ENCODE measurements at places on chromosomes 5 and 9. TPM values are rescaled to one million over a fixed set of nuclear protein-coding genes. Genes with fewer than 3 reads are reported as not detected.

PHYHD1 gene
- total RNA-seq = not detected

- no peaks in the 10 kb centered on the region for H3K36me3 ChIP-seq
- no peaks in the 10 kb centered on the region for H3K27me3 ChIP-seq
- DNase-seq = no peak
- H3K4me3 ChIP-seq = no peak overlapping the region
Measured at GRCh38 chr5:35345222-35345621, 114.9 kb upstream of the PRLR start.

- H3K4me3 ChIP-seq = no peak overlapping the region
- no peaks in the 10 kb centered on the region for H3K4me1 ChIP-seq
- no peak overlapping the region for H3K27ac ChIP-seq
- no peaks in the 10 kb centered on the region for H3K36me3 ChIP-seq
- no peaks in the 10 kb centered on the region for H3K27me3 ChIP-seq
- DNase-seq = no peak
Measured at GRCh38 chr9:9395539-9395938, 1217.3 kb downstream of the PTPRD start.

DNA sequence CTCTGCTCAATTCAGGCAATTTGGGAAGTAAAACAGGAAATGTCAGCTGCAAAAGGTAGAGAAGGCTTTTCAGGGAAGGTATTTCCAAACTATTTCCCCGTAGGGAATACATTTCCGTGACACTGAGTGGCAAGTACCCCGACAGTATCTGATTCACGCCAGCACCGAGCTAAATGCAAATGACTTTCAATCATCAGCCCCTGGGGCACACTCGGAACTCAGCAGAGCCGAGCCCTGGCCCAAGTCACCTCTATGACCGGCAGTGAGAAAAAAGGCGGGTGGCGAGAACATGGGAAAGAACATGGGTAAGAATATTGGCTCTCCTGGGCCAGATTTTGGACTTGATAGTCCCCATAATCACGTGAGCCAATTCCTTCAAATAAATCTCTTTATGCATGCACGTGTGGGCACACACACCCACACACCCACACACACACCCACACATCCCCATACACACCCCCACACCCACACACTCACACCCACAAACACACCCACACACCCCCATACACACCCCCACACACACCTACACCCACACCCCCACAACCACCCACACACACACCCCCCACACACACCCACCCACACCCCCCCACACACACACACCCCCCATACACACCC, 43.0 kb downstream of the COL23A1 start:
- no peak for DNase-seq
- no peaks in the 10 kb centered on the region for H3K4me1 ChIP-seq
- no peaks in the 10 kb centered on the region for H3K27me3 ChIP-seq
- H3K27ac ChIP-seq = no peak overlapping the region

DNA sequence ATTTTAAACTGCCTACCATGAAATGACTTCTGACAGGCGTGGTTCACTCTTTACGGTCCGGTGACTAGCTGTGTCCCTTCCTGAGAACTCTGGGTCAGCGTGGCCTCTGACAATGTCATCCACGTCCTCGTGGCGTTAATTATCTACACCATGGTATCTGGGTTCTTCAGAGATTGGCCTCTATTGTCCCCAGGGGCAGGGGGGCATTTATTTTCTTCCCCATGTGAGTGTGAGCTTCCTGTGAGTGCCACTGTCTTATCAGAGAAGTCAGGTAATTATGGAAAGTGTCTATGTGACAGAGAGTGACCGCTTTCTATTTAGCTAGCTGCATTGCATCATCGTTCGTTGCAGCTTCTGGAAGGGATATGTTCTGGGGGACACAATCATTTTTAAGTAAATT, 77.2 kb downstream of the FBXL7 start:
- no peaks in the 10 kb centered on the region for H3K36me3 ChIP-seq
- H3K4me3 ChIP-seq = no peak overlapping the region
- H3K27me3 ChIP-seq = no peaks in the 10 kb centered on the region
- H3K27ac ChIP-seq = no peak overlapping the region
- no peak for DNase-seq
- no peaks in the 10 kb centered on the region for H3K4me1 ChIP-seq

DNA sequence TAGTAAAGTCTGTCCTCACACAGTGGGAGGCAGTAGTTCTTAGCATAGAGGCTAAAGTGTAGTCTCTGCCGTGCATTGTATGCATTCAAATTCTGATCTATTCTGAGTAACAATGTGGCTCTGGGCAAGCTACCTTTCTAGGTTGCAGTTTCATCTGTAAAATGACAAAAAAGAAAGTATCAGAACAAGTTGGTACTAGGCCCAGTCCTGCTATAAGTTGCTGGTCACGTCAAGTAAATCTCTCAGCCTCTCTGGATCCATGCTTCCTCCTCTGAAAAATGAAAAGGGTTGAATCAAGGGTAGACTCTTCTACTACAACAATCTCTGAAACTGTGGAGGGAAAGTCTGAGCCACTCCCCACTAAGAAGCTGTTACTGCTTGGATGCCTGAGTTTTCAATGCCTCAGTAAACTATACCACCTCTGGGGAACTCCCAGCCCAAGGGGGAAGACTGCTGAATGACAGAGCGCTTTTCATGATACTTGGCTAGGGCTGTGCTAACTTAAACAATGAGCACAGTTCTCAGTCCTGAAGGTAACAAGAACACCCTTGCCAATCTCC, 34.5 kb upstream of the SPARC start:
- DNase-seq = no peak
- H3K4me1 ChIP-seq = peaks cover 32% of the 10 kb centered on the region
- no peaks in the 10 kb centered on the region for H3K27me3 ChIP-seq

DNA sequence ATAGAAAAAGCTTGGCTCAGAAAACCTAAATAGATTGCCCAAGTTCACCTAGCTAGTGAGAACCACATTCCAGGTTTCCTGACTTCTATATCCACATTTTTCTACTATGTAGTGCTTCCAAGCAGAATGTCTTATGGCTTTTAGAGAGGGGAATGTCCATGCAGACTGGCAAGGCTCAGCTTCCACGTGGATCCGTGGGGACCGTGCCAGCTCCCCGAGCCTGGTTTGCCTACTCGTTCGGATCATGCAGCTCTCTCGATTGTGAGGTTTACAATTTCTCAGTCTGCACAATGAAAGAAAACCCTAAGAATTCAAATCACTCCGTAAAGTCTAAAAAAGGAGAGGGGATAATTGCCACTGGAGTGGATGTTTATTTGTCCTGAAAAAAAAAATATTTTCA, 256.5 kb upstream of the NR4A3 start:
- H3K4me3 ChIP-seq = no peak overlapping the region
- H3K36me3 ChIP-seq = no peaks in the 10 kb centered on the region
- no peak for DNase-seq
- peaks cover 44% of the 10 kb centered on the region for H3K27me3 ChIP-seq
- H3K4me1 ChIP-seq = no peaks in the 10 kb centered on the region

GRCh38 chr5:151520294-151520693, 70.8 kb downstream of the FAT2 start:
- H3K27ac ChIP-seq = no peak overlapping the region
- no peaks in the 10 kb centered on the region for H3K36me3 ChIP-seq
- H3K27me3 ChIP-seq = peaks cover 35% of the 10 kb centered on the region
- H3K4me1 ChIP-seq = no peaks in the 10 kb centered on the region

GRCh38 chr5:112983363-112983762, 6.8 kb downstream of the DCP2 start:
- DNase-seq = no peak
- H3K36me3 ChIP-seq = peaks cover 22% of the 10 kb centered on the region
- H3K4me1 ChIP-seq = peaks cover 38% of the 10 kb centered on the region
- no peak overlapping the region for H3K4me3 ChIP-seq
